Left renal pelvis (tissue), 4 donors: ENCODE measurements at places on chromosomes 6 and 20. TPM values are rescaled to one million over a fixed set of nuclear protein-coding genes. Genes with fewer than 3 reads are reported as not detected.

The KCNB1 gene
- polyA plus RNA-seq: 0.63 TPM

GRCh38 chr6:168149015-168149414, 70.0 kb upstream of the FRMD1 start:
- no peak for DNase-seq

The GMPR gene
- 13.2 TPM for polyA plus RNA-seq

DNA sequence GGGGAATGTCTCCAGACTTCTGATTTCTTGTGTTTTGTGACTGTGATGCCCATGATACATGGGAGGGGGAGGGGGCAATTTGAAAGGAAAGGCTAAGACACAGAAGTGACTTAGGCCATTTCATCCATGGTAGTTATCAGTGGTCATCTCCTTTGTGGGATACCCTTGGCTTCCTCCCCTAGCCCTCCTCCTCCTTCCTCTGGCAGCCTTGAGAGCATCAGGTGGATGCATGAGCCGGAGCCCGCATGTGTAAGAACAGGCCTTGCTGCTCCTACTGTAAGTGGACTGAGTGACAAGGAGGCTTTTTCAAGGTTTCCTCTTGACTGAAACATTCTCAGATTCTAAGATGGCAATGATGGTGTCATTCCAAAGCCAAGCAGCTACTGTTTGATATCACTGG, 874 bp downstream of the CD83 start:
- DNase-seq: no peak

GRCh38 chr20:47150403-47151152, 205.9 kb downstream of the ZMYND8 start:
- DNase-seq: peak; percentile 47
